ENCODE measurements at places on chromosomes 1 and 21.

DNA sequence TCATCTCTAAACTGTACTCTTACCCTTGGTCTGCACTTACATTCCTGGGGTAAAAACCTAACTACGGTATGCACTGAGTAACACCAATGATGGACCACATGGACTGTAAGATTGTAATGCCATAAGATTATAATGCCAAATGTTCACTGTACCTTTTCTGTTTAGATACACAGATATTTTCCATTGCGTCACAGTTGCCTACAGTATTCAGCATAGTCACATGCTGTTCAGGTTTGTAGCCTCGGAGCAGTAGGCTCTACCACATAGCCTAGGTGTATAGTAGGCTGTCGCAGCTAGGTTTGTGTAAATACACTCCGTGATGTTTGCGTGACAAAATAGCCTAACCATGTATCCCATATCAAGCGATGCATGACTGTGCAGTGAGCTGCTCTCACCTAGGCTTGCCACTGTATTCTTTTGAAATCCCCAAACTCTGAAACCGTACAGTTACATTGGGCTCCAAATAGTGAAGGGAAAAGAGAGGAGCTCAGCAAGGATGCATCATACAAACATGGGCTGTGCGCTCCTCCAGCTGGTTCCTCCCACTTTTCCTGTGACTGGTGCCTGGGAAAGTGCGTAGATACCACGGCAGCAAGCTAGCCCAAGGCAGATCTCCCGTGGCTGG is 35.2 kb downstream of the CFAP57 start:
- no peak for DNase-seq

DNA sequence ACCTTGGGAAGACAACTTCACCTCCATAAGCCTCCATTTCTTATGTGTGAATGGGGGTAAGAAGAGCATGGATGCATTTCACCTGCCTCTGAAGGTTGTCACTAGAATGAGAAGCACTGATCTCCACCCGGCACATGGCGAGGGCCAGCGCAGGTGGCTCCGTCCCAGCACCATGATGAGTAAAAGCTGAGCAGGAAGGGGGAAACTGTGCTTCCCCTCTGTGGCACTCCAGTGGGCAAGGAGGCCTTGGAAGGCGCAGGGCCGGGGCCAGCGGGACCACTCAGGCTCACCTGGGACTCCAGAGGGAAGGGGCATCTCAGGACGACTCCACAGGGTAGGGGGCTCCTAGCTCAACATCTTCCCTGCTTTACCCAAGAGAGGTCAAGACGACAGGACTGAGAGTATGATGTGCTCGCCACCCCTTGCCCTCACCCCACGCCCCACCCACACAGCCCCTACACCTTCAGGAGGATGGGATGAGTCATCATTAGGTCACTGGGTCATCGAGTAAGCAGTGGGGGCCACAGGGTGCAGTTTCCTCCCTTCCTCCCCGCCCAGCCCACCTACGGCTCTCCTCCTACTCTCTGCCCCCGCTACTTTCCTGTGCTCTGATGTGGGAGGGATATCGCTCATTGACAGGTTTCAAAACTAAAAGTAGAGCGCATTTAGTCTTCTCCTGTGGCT is 112.1 kb downstream of the HIVEP3 start:
- peak; percentile 65 for DNase-seq

- no peak for DNase-seq
These were observed 626.9 kb upstream of the ADGRL4 start for GRCh38 chr1:79633456-79633855.

DNA sequence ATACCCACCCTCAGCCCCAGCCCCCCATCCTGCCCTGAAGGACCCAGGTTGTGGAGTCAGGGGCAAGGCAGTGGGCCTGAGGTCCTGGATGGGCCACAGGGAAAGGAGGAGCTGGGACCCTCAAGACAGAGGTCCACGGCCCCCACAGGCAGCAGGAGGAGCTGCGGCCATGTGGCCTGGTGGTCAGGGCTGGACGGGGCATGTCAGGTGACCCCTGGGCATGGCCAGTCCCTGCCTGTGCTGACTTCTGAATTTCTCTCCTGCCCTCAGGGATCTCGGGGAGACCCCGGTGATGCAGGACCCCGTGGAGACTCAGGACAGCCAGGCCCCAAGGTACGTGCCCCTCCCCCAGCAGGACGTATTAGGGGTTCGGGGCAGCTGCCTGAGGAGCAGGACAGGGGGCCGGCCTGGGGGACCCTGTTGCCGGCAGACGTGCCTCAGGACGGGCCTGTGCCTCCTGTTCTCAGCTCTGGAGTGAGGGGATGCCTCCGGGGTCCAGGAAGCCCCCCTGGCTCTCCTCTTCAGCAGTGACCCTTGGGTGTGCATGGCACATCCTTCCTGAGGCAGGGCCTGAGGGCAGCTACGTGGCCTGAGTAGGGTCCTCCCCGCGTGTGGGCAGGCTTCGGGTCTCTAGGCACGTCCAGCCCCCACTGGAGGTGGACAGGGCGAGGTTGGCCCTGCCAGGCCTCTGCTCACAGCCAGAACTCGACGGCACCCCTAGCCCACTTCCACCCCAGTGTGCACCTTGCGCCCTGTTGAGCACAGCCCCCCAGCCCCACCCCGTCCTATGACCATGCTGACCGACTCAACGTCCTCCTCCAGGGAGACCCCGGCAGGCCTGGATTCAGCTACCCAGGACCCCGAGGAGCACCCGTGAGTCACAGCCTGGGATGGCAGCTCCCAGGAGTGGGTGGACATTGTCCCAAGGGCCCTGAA is 23.6 kb downstream of the COL6A2 start:
- no peak for DNase-seq

- DNase-seq: peak; percentile 67
These were observed 12.7 kb upstream of the RAB4A start for GRCh38 chr1:229258031-229258756.

DNA sequence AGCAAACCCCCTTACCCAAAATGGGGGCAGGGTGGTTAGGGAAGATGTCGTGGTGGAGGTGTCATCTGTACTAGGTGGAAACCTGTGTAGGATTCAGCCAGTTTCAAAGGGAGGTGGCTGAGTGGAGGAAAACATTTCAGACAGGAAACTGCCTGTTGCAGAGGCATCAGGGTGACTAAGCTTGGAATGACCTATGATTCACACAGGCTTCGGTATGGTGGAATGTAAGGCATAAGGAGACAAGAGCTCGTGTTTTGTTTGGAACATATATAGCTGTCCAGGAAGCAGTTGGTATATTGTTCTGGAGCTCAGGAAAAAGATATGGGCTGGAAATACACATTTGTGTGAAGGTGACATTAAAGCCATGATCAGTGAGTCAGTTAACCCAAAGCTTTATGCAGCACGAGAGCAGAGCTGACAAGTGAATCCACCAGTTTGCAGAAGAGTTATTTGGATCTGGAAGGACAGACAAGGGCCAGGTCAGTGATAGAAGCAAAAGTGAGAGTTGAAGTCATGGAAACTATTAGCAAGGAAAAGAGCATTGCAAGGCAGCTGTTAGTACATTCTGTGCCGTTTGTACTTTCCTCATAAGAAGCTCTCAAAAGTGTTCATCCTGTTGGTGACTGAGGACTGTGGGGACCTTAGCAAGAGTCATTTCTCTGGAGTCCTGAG is 12.2 kb downstream of the UTP25 start:
- peak; percentile 34 for DNase-seq

- peak; percentile 72 for DNase-seq
These were observed 1.0 kb downstream of the ARID1A start for GRCh38 chr1:26696654-26697430.

- DNase-seq: no peak
These were observed 6.0 kb downstream of the CFAP74 start for GRCh38 chr1:1997576-1997975.

- peak; percentile 75 for DNase-seq
These were observed 9.1 kb upstream of the LCE2D start for GRCh38 chr1:152654110-152654509.

GRCh38 chr1:6888268-6888667 is 103.0 kb downstream of the CAMTA1 start:
- DNase-seq: no peak

GRCh38 chr1:35931446-35932157 is 697 bp downstream of the AGO3 start:
- no peak for DNase-seq

GRCh38 chr1:1833916-1834325 is 55.7 kb upstream of the NADK start:
- no peak for DNase-seq

DNA sequence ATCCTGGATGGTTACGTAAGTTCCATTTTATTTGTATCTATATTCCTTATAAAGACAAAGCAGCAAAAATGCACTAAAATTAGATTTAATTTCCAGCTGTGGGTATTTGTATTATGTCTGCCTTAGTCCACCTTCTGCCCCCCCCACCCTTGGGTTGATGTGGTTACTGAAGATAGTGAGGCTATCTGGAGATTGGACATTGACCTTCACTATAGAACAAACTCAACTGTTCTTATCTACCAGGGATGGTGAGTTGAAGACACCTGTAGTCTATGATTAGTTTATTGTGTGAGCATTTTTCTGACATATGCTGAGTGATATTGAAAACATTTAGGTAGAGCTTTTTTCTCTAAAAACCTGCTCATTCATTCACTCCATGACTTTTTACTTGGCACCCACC is 122.2 kb downstream of the NFIA start:
- no peak for DNase-seq

GRCh38 chr1:47996406-47997226 is 569 bp downstream of the TRABD2B start:
- no peak for DNase-seq

GRCh38 chr21:42424914-42425541 is 21.3 kb downstream of the UBASH3A start:
- DNase-seq: peak; percentile 66

DNA sequence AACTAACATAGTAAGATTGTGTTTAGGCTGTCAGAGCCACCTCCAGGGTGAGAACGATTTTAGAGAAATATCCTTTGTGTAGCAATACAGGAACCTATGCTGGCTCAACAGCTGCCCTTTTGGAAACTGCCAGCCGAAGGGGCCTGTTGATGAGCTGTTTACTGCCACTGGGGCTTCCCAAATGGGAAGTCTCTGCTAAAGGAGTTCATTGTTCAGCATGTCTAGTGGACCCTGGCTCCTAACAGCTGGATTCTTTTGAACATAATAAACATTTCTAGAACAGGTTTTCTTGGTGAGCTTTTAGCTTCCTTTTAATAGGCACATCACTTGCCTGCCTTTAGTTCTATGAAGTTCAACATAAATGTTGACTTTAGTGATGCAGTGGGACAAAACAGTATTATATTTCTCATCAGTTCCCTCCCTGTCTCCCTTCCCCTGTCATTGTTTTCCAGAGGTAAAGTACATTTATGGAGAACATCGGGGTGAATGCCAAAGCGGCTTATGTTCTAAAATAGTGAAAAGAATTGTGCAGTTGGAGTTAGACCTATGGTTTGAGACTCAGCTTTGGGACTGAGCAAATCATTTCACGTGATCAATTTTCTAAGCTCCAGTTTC is 57.4 kb downstream of the UCK2 start:
- no peak for DNase-seq

- no peak for DNase-seq
These were observed 190.6 kb upstream of the NFIA start for GRCh38 chr1:60891765-60892164.

DNA sequence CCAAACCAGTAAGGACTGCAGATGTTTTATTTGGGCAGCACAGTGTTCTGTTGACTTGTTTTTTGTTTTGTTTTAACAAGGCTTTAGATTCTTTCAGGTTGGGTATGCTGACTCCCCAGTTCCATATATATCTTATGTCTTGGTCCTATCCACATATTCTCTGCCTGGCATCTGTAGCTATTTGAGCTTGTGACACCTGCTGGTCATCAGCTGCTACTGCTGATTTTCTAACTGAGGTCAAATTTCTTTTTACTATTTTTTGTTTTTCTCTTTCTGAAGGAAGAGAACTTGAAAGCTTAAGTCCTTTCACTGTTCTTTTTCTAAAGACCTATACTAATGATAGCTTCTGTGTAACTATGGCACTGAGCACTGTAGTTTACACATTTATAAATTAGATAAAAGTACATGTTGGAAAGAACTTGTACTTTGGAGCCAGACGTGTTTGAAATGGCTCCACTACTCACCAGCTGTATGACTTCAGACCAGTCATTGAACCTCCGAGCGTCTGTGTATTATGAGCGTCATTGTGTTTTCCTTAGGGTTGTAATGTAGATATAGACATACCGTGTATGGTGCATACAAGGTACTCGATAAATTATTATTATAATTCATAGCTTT is 109.4 kb downstream of the NRDC start:
- peak; percentile 13 for DNase-seq

GRCh38 chr1:7941437-7941793 is 776 bp upstream of the TNFRSF9 start:
- DNase-seq: no peak

DNA sequence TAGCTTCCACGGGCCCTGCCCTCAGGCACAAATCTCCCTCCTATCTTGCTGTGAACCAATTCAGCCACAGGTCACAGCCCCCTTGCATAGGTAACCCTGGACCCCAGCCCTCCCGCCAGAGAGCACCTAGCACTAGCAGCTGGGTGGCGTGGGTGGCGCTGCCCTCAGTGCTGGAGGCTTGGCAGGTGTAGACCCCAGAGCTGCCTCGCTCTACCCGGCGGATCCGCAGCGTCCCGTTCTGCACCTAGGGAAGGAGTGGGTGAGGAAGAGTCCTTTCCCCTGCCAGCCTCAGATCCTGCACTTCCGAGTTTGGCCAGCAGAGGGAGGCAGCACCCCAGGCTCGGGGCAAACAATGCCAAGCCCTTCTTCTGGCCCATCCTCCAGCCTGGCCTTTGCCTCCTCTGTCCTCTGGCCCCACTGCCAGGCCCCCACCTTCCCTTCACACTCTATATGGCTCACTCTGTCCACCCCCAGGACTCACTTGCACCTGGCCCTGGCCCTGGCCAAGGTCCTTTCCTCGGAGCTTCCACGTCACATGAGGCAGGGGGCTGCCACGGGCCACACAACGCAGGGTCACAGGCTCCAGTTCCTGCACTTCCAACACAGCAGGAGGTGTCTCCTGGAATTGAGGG is 9.0 kb downstream of the IGSF9 start:
- peak; percentile 90 for DNase-seq

GRCh38 chr1:1162597-1163537 is 10.8 kb upstream of the TTLL10 start:
- no peak for DNase-seq

DNA sequence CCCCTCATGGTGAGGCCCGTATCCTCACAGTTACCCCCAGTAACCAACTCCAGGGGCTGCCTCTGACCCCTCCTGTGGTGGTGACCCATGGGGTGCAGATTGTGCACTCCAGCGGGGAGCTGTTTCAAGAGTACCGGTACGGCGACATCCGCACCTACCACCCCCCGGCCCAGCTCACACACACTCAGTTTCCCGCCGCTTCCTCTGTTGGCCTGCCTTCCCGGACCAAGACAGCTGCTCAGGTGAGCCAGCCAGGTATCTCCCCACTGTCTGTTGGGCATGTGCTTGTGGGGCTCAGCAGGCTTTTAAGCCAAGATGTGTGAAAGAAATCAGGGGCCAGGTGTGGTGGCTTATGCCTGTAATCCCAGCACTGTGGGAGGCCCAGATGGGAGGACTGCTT is 39.9 kb downstream of the ZBTB17 start:
- no peak for DNase-seq

- DNase-seq: no peak
These were observed 4.6 kb upstream of the FAM167B start for GRCh38 chr1:32242341-32242851.

Data from activated CD4-positive, alpha-beta T cell treated with anti-CD3 and anti-CD28 coated beads for 48 hours (primary cell).